ENCODE measurements at places on chromosomes 2 and 18.

DNA sequence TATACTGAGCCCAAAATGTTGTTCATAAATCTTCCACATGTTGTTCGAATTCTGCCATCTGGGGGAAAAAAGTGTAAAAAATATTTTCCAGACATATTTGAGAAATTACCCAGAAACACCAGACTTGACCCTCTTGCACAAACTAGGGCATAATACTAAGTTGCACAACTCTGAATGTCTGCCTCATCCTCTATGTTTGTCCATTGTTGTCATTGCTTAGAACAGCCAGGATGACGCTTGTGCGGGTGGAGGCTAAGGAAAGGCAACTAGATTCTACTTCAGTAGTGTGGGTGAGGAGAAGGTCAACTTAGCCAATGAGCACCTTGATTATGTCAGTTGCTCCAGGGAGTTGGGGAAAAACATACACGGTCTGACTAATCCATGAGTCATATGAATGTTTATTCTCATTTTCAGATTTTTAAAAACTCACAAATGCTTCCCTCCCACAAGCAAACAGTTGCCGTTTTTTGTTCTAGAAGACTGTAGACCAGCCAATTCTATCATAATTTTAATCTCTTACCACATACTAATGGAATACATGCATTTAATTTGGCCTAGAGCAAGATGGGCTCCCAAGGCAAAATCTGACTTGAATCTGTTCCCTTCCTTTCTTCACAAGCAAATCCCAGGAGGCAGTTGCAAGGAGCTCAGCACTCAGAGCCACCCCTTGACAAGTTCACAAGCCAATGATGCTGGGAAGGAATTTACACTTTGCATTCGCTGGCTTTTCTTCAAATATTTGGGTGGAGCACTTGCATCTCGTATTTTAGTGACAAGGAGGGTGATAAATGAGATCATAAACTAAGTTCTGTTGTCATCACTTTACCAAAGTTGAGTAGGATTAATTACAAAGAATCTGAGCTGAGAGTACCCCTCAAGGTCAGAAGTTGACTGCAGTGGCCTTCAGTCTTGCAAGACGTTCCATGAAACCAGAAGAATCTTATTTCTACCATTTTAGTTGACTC lies 163.2 kb upstream of the TWIST2 start:
- no peak for DNase-seq

- no peak for DNase-seq
These were observed 51.8 kb downstream of the ROCK2 start for GRCh38 chr2:11292464-11293255.

DNA sequence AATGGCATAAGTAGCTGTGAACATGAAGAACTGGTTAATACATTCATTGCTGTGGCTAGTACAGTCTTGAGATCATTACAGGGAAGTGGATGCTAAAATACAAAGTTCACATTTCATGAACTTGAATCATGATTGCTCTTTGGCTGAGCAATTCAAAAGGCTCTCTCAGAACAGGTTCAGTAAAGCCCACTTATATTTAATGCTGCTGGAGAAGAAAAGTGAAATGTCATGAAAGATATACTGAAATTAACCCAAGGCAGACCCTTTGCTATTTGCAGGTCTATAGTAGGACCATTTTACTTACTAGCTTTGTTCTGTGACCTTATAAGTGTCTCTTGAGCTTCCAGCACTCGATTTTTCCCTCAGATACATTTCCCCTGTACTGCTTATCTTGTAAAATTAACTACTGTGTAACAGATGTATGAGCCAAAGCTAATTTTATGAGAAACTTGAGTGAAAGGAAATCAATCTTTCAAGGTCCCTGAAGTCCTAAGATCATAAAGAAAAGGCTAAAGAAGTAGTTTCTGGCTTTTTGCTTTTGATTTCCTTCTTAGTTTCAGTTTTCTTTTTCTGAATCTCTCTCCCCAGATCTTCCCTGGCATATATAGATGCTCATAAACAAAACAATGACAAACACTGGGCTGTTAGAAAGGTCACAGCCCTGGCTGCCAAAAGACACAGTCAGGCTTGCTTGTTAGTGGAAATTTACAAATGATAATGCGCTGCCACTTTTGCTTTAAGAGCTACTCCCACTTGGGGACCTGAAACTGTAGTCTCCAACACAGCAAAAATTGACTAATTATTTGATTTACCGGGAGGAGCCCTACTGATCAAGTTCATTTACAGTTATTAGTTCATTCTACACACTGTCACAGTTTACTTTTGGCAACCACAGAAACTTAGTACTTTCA lies 132.7 kb upstream of the XPO1 start:
- no peak for DNase-seq

DNA sequence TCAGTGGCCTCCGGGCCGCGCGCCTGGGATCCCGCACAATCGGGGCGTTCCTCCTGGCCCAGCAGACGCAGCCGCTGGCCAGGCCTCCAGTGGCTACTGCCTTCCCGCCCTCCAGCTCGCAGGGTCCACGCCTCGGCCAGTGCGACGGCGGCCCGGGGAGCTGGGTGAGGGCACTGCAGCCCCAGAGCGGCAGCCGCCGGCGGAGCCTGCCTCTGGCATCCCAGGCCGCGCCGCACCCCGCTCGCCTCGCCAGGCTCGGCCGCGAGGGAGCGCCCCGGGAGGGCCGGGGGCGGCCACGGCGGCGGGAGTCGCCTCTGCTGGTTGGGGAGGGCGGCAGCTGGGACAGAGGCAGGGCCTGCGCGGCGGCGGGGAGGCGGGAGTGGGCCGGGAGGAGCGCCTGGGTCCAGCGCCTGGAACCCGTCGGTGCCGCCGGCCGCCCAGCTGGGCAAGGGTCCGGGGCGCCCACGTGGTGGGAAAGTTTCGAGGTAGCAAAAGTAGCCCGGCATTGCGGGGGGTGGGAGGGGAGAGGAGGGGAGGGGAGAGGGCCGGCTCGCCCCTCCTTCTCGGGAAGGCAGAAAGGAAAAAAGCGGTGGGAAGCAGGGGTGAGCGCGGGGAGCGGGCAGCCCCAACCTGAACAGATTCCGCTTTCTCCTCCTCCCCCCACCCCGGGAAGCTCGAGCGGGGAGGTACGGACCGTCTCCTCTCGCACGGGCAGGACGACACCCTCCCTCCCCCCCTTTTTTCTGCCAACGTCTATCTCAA lies 1.5 kb upstream of the INHBB start:
- DNase-seq = no peak
